ENCODE measurements at places on chromosomes 5 and 9.

- no peak for DNase-seq
Observed at GRCh38 chr9:18920141-18921084, 112.6 kb downstream of the SAXO1 start.

DNA sequence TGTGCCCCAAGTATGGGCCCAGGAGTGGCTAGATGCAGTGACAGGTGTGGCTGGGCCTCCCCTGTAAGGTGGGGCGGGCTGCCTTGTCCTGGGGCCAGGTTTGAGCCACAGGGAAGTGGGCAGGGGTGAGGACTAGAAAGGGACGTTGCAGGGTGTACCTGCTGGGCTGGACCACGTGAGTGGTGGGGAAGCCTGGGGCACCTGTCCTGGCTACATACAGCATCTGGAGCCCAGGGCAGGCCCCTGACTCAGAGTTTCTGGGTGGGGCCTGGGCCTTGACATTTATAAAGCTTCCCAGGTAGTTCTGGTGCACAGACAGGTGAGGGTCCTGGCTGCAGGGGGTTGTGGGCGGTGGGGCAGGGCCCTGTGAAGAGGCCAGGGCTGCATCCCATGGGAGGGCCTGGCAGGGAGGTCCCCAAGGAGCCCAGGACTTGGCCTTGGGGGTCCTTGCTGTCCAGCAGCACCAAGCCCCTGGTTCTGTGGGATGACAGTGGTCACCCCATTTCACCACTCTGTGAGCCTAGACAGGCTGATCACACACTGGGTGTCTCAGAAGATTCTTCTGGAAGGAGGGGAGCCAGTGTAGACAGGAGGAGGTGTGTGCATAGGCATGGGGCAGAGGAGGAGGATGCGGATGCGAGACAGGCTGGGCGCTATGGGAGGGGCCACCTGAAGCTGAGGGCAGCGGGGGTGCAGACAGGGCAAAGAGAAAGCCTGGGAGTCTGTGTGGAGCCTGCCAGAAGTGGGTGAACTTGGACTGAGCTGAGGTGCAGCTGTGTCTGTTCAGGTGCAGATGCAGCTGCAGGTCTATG is 94.0 kb downstream of the PHF2 start:
- DNase-seq: peak; percentile 5

DNA sequence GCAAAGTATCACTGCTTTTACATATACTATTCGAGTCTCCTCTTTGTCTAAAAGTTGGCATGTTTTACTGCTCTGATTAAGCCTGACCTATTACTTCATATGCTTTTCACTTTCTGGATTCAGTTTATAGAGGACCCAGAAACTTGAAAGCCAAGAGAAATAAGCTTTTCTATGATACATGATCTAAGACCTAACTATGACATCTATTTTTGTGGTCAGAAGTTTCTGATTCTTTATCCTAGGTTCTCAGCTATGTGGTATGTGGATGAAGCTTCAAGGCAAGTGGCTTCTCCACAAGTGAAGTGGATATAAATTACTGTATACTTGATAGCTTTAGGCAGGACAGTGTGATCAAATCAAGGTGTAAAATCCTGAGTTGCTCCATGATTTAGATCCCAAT is 6.3 kb downstream of the EDIL3 start:
- no peak for DNase-seq

DNA sequence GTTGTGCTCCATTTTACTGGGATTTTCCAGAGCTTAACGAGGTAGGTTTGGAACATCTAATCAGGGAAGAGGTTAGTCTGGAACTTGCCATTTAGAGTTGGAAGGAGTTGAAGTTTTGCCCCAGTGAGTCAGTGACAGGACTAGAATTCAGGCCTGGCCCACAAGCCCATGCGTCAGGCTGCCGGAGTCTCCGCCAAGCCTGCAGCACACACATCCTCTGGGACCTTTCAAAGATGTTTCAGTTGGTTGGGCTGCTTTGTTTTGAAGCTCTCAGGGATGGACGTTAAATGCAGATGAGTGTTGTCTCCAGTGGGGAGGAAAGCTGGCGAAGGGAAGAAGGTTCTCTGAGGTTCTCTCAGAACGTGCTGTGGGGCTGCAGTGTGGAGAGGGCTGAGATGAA is 147.0 kb downstream of the PSAT1 start:
- no peak for DNase-seq

- no peak for DNase-seq
Observed at GRCh38 chr5:57843059-57843367, 360.4 kb upstream of the ACTBL2 start.

DNA sequence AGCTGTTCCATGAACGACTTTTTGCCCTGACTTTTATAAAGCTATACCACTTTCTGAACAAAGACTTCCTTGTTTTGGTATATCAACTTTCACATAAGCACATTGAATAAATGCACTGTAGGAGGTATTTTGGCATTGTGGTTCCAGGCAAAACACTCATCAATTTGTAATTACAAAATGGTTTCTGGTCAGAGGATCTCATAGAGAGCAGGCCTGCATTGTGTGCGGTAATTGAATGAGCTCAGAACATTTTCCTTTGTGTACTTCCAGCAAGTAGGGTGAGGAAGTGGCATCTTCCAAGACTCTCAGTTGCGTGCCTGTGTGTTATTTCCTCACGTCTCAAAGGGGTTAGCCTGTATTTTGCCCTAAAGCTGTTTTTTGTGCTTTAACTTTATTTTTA is 89.2 kb downstream of the PDE6A start:
- no peak for DNase-seq

DNA sequence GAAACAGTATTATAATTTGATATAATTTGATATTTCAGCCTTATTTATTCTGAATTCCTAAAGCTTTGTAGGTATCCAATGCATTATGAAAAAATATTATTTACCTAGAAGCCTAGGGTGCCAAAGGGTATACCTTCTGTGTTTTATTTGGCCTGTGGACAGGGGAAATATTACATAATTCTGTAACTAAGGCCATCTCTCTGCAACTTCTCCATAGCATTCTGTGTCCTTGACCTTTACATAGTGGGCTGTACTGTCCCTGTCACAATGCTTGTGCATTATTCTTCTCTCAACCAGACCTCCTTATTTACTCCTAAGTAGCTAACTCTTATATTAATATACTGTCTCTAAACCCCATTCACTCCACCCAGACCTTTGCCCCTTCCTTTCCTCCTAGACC is 57.0 kb upstream of the RANBP6 start:
- no peak for DNase-seq

GRCh38 chr9:72980183-72980582 is 27.3 kb upstream of the ALDH1A1 start:
- DNase-seq: no peak

DNA sequence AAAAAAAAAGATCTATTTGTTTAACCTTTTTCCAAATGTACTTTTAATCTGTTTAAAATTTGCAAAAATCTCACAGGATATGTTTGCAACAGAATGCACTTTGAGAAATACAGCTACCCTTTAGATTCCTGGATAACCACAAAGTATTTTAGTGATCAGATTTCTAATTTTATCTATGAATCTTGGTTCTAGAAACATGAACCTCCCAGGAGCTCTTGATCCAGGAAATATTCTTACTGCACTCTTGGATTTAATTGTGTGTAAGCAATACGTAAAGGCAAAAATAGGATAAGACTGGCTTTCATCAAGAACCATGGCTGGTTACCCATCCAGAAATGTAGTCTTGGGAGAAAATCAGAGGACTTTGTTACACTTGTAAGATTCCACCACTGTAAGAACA is 1581.8 kb upstream of the WWC1 start:
- DNase-seq: no peak

DNA sequence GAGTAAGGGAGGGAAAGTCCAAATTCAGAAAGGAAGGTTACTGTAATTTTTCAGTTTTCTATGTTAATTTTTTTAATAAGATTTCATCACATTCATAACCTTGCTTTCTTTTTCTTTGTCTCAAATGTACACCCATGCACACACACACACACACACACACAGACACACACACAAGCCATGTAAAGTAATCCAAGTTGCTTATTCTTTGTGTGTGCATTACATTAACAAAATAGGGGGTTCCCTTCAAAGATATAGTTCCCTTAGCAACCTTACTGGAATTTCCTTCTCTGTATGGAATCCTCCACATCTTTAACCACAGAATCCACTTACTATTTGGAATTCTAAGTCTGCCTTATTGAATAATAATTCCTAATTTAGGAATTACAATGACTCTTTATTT is 32.7 kb downstream of the ZNF366 start:
- DNase-seq: no peak

DNA sequence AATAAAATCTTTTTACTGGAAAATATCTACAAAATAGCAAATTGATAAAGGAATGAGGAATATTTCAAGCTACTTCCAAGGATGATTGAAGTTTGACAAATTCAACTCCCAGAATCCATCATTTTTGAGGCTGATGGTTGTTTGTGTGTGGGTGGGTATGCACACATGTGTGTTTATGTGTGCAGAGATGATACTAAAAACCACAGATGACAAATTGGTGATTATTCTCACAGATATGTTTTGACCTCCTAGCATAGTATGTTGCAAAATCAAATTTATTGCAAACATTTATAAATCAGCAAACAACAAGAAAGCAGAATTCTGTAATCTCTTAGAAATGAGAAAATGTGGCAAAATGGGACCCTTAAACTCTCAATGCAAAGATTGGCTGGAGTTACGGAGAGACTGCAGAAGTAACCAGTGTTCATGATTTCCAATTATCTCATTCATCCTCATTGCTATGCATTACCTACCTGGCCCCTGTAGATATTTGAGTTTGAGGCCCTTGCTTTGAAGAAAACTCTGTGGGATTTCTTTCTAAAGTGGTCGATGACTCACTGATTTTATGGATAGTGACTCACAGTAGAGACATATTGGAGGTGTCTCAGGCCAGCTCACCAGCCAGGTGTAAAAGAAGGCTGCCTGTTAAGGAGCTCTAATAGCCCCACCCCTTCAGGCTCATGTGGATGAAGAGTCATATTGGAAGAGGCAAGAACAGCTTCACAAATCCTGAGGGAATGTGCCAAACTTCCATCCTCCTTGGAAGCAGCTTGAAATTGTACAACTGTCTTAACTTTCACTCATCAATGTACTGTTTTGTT is 44.6 kb upstream of the TMC1 start:
- peak; percentile 34 for DNase-seq

DNA sequence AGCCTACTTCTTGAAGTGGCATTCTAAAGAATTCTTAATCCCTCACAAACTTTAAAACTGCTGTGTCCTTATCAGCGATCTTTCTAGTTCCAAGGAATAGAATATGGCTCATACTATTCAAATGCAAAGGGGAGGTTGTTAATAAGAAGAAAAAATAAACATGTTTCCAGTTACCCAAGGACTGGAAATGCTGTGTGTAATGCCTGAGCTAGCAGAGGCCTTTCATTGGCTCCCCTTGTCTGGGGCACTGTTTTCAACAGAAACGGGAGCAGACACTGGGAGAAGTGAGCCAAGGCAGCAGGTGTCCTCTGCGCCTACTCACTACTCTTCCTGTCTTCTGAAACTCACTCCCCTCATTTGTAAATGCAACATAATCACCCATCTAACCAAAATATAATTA is 253.0 kb downstream of the MARCHF11 start:
- no peak for DNase-seq

GRCh38 chr5:129361441-129362025 is 98.6 kb upstream of the ADAMTS19 start:
- no peak for DNase-seq

DNA sequence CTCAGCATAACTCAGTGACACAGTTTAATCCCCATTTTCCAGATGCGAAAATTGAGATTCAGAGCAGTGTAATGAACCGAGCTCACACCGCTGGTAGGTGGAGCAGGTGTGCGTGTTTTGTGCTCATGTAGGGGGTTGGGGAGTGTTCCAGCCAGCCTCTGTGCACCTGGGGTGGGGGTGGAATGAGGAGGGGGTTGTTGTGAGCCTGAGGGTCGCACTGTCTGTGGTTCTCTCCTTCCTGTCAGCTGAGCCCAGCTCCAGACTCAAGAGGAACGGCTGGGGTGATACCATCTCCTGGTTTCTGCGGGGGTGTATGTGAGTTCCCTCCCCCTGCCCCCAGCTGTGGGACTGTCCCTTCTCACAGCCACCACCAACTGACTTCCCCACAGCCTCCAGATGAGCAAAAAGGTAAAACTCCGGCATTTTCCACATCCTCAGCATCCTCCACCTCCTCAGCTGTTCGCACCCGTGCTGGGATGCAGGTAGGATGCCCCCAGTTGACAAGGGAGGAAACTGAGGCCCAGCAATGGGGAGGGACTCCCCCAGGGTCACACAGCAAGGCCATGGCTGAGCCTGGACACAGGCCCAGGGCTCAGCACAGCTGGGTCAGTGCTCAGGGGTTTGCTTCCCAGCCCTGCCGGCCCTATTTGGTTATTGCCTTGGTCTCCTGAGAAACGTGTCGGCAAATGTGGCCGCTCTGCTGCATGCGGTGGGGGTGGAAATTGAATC is 2.1 kb downstream of the SH2D3C start:
- DNase-seq: peak; percentile 79

GRCh38 chr9:135968601-135969000 is 7.4 kb upstream of the UBAC1 start:
- DNase-seq: no peak

- no peak for DNase-seq
Observed at GRCh38 chr9:38359689-38360385, 32.7 kb upstream of the ALDH1B1 start.

GRCh38 chr9:133120501-133121197 is 391 bp downstream of the RALGDS start:
- no peak for DNase-seq

DNA sequence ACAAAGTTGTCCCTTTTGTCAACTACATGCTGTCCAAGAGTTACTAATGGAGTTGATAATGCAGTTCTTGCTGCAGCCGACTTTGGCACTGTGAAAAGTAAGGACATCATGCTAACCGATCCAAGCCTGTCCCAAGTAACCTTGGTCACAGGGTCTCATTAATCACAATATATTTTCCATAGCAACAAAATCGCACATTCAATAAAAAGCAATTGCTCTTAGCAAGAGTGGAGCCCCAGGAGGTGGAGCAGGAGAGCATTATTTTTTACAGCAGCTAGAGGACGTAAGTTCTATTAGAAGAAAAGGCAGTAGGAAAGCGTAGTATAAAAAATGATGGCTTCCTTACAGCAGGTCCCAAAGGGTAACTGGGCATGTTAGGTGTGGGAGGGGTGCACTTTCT is 570.3 kb downstream of the EBF1 start:
- no peak for DNase-seq

- no peak for DNase-seq
Observed at GRCh38 chr9:111588846-111589245, 10.6 kb downstream of the PTGR1 start.

GRCh38 chr5:169149317-169149716 is 151.6 kb downstream of the SLIT3 start:
- DNase-seq: no peak

DNA sequence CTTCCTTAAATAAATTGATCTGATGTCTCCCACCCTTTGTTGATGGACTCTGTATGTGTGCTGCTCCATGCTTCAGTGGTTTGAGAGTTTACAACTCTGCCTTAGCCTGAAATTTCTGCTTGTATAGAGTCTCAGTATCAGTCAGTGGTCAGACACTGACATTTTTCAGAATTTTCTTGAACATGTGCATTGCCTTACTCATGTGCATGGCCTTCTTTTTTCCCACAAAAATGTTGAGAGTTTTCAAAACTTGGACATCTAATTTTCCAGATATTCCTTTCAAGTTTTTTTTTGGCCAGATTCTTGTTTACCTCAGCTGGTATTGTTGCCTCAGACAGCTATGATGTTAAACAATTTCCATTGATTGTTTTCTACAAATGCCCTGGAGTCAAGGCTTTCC is 427.1 kb upstream of the CHD1 start:
- no peak for DNase-seq

Measured in stimulated activated naive CD8-positive, alpha-beta T cell treated with anti-CD3 and anti-CD28 coated beads, Interleukin-15, Interleukin-2, amounts not matched to agents 100 U/mL and 50 U/mL, for 24 hours (primary cell).